ENCODE measurements at places on chromosomes 2 and 18. TPM values are rescaled to one million over a fixed set of nuclear protein-coding genes. Genes with fewer than 3 reads are reported as not detected.

The MYO1B gene
- total RNA-seq: 157 TPM

The RBM45 gene
- 9.5 TPM for total RNA-seq

The GRHL1 gene
- 33.9 TPM for total RNA-seq

The ARHGAP15 gene
- not detected for total RNA-seq

The ARHGAP28 gene
- total RNA-seq: 1.4 TPM

The CPLX4 gene
- total RNA-seq: not detected

The SCN1A gene
- total RNA-seq: not detected

The LYPD6B gene
- total RNA-seq: 7.3 TPM

The RIF1 gene
- 15.5 TPM for total RNA-seq

The SLC66A3 gene
- 20.6 TPM for total RNA-seq

The SERPINB10 gene
- 0.28 TPM for total RNA-seq
